ENCODE measurements at places on chromosomes 3 and 15. TPM values are rescaled to one million over a fixed set of nuclear protein-coding genes. Genes with fewer than 3 reads are reported as not detected.

GRCh38 chr3:185696039-185696438 lies 109.9 kb downstream of the SENP2 start:
- no peak overlapping the region for H3K4me3 ChIP-seq
- H3K27ac ChIP-seq = no peak overlapping the region
- DNase-seq = no peak
- peaks cover 22% of the 10 kb centered on the region for H3K4me1 ChIP-seq
- no peaks in the 10 kb centered on the region for H3K36me3 ChIP-seq

GRCh38 chr15:79943820-79944219 lies 27.2 kb downstream of the BCL2A1 start:
- H3K4me3 ChIP-seq = no peak overlapping the region
- DNase-seq = no peak
- no peaks in the 10 kb centered on the region for H3K36me3 ChIP-seq
- no peaks in the 10 kb centered on the region for H3K4me1 ChIP-seq
- no peak overlapping the region for H3K27ac ChIP-seq
- H3K27me3 ChIP-seq = no peaks in the 10 kb centered on the region

- H3K4me3 ChIP-seq = no peak overlapping the region
- no peak overlapping the region for H3K27ac ChIP-seq
- H3K4me1 ChIP-seq = peaks cover 12% of the 10 kb centered on the region
- DNase-seq = no peak
- peaks cover 37% of the 10 kb centered on the region for H3K27me3 ChIP-seq
Measured at GRCh38 chr15:28887339-28888174, 1.8 kb downstream of the APBA2 start.

LRRIQ4 gene
- total RNA-seq = not detected

ROPN1 gene
- total RNA-seq = 1.9 TPM

DNA sequence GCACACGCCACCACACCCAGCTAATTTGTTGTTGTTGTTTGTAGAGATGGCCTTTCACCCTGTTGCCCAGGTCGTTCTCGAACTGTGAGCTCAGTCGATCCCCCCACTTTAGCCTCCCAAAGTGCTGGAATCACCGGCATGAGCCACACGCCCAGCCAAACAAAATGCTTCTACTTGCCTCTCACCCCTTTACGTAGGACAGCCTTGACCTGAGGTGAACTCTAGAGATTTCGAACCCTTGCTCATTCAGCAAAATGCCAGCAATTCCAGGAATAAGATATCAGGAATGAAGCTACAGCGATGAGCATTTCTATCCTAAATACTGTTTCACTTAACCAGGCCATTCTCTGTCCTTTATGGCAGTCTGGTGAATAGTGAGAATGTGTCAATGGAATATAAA lies 135.0 kb downstream of the LRRK1 start:
- no peak overlapping the region for H3K27ac ChIP-seq
- no peak for DNase-seq
- H3K36me3 ChIP-seq = no peaks in the 10 kb centered on the region
- H3K4me1 ChIP-seq = no peaks in the 10 kb centered on the region
- no peaks in the 10 kb centered on the region for H3K27me3 ChIP-seq
- H3K4me3 ChIP-seq = no peak overlapping the region

- peak overlapping the region; percentile 98 for H3K27ac ChIP-seq
- peaks cover 62% of the 10 kb centered on the region for H3K4me1 ChIP-seq
- no peaks in the 10 kb centered on the region for H3K27me3 ChIP-seq
- H3K4me3 ChIP-seq = peak overlapping the region; percentile 58
- no peaks in the 10 kb centered on the region for H3K36me3 ChIP-seq
Measured at GRCh38 chr3:50336452-50337174, 4.0 kb downstream of the RASSF1 start.

DNA sequence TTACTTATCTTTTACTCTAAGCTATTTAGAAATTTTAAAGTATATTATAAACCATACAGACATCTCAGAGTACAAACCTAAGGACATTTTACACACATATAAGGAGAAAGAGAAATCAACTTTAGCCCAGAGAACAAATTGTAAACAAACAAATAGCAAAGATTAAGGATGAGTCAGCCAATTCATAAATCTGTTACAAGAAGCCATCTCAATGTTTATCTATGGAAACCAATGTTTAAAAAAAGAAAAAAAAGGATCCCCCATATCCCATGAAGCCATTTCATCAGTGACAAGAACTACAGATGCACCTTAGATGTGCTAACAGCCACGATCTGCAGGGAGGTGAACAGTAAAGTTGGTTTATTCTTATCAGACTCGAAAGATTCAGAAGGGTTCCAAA lies 437.1 kb downstream of the SHQ1 start:
- DNase-seq = no peak
- H3K27me3 ChIP-seq = no peaks in the 10 kb centered on the region
- peaks cover 19% of the 10 kb centered on the region for H3K4me1 ChIP-seq
- no peaks in the 10 kb centered on the region for H3K36me3 ChIP-seq
- no peak overlapping the region for H3K4me3 ChIP-seq

DNA sequence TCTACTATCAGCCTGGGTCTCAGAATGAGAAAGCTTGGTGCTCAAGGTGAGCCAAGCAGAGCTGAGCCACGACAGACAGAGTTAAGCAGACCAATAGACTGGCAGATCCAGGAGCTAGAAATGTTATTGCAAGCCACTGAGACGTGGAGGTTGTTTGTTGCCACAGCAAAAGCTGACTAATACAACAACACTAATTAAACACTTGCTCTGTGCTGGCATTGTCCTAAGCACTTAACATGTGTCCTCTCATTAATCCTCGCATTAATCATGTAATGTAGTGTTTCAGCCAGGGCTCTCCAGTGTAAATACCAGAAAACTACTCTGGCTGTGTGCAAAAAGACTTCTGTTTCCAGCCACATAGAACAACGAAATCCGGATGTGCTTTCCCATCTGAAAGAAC lies 11.6 kb upstream of the SPSB4 start:
- H3K36me3 ChIP-seq = no peaks in the 10 kb centered on the region
- no peak for DNase-seq
- H3K27me3 ChIP-seq = peaks cover 12% of the 10 kb centered on the region
- H3K27ac ChIP-seq = no peak overlapping the region

- H3K4me1 ChIP-seq = peaks cover 11% of the 10 kb centered on the region
- no peak overlapping the region for H3K27ac ChIP-seq
- DNase-seq = no peak
- no peaks in the 10 kb centered on the region for H3K36me3 ChIP-seq
- H3K4me3 ChIP-seq = no peak overlapping the region
Measured at GRCh38 chr3:133897547-133897946, 1.9 kb upstream of the RAB6B start.

- H3K27me3 ChIP-seq = no peaks in the 10 kb centered on the region
- H3K27ac ChIP-seq = no peak overlapping the region
- no peaks in the 10 kb centered on the region for H3K36me3 ChIP-seq
- no peak for DNase-seq
- H3K4me3 ChIP-seq = no peak overlapping the region
Measured at GRCh38 chr3:34012102-34012461, 213.7 kb downstream of the PDCD6IP start.

DNA sequence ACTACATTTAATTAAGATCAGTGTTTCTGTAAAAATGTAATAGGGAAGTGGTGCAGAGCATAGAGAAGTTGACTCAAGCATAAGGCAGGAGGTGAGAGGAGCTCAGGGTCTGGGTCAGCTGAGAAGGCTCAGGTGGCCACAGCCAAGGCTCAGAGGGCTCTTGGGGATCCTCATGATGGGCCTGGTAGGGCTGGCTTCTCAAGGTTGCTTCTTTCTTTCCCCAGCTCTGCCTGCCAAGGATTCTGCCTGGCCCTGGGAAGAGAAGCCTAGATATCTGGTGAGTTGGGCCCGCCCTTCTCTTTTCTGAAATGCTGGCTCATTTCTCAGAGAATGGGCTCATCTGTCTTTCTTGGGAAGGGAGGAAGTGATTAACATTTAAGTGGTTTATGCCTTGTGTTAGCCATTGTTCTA lies 6.5 kb downstream of the ZNF589 start:
- no peaks in the 10 kb centered on the region for H3K27me3 ChIP-seq
- no peak for DNase-seq
- H3K36me3 ChIP-seq = peaks cover 7% of the 10 kb centered on the region
- no peak overlapping the region for H3K4me3 ChIP-seq
- H3K4me1 ChIP-seq = no peaks in the 10 kb centered on the region

DNA sequence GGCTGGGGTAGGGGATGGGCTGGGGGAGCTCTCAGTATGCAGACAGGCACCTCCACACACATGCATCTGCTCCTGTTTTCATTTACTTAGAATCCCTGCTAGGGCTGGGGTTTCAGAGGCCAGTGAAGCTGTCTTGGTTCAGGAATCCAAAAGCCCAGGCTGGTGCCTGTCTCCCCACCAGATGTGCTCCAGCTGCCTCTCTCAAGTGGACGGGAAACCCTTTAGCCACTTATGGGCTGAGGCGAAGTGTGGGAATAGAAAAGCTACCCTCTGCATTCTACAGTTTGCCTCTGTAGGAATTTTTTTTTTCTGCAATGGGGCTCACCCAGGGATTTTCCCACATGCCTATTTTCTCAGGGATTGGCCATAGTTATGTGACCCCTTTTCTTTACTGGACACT lies 72.5 kb downstream of the ATP2B2 start:
- no peaks in the 10 kb centered on the region for H3K36me3 ChIP-seq
- no peak overlapping the region for H3K4me3 ChIP-seq
- H3K27me3 ChIP-seq = no peaks in the 10 kb centered on the region
- no peak for DNase-seq
- no peak overlapping the region for H3K27ac ChIP-seq

CGGBP1 gene
- 71.5 TPM for total RNA-seq

ABHD5 gene
- total RNA-seq = 36.2 TPM

STAB1 gene
- 71.3 TPM for total RNA-seq

DNA sequence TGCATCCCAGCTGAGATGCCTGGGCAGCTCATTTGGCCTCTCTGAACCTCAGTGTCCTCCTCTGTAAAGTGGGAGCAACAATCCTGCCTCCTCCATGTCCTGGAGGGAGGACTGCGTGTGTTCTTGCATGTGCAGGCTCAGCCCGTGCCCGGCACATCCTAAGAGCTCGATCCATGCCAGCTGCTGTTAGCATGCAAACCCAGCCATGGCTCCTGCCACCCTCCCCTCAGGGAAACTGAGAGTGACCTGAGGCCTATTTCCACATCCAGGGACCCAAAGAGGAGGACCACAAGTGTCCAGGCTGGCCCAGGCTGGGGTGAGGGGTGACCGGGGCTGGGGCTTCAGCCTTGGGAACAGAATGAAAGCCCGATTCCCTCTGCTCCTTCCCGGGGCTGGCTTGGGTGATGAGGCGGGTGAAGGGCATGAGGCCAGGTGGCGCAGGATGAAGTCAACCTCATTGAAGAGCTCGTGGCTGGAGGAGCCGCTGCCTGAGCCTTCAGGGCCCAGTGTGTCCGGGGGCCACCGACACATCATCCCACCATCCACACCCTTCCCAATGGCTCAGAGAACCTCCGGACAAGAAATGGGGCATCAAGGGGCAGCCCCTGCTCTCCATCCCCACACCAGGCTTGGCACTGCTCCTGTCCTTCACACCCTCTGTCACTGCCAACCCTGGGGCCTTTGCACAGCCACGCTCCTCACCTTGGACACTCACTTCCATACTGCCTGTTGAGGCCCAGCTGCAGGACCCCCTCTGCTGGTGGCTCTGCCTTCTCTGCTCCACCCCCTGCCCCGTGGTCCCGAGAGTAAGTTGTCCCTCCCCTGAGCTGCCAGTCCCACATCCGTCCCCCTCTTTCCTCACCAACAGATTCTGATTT lies 42.5 kb downstream of the ADAMTS7 start:
- H3K27me3 ChIP-seq = no peaks in the 10 kb centered on the region
- no peak overlapping the region for H3K4me3 ChIP-seq
- H3K27ac ChIP-seq = no peak overlapping the region
- no peaks in the 10 kb centered on the region for H3K36me3 ChIP-seq

DNA sequence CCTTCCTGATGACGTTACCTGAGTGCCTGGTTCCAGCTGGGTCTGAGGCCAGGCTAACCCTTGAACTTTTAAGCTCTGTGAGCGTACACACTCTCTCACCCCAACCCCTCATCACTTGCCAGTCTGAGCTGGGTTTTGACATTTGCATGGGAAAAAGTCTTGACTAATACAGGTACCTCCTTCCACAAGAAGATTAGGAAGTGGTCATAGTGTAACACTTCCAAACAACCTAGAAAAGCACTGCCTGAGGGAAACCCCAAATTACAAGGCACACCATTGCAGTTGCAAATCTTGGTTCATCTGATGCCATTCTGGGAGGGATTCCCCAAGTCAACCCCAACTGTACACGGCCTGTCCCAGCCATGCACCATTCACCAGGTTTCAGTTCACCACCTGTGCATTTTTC lies 499.8 kb downstream of the FOXP1 start:
- H3K36me3 ChIP-seq = no peaks in the 10 kb centered on the region
- no peaks in the 10 kb centered on the region for H3K27me3 ChIP-seq
- H3K4me3 ChIP-seq = no peak overlapping the region
- H3K4me1 ChIP-seq = peaks cover 17% of the 10 kb centered on the region

- H3K27ac ChIP-seq = peak overlapping the region; percentile 32
- H3K4me3 ChIP-seq = no peak overlapping the region
- H3K36me3 ChIP-seq = no peaks in the 10 kb centered on the region
- H3K27me3 ChIP-seq = no peaks in the 10 kb centered on the region
- H3K4me1 ChIP-seq = peaks cover 41% of the 10 kb centered on the region
- DNase-seq = no peak
Measured at GRCh38 chr3:23649448-23649847, 156.3 kb upstream of the UBE2E1 start.

TEX55 gene
- total RNA-seq = not detected

DNA sequence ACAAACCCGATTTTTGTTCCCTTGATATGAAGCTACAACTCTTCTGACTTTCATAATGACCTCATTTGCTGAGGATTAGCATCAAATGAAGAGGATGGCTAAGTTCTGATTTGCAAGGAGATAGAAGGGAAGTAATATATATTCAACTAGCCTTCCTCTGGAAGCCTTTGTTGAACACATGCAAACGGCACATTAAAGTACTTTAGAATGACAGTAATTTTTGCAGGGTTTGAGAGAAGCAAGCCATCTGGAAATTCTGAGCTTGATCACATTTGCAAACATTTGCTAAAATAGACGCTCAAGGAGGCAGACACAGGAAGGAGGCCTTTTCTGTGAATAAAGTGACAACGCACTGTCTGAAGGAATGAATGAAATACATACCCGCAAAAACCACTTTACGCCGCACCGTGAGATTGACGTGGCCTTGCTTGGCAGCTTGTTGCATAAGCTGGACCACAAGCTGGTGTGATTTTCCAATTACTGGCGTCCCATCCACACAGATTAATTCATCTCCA lies 657.2 kb downstream of the MAGI1 start:
- no peaks in the 10 kb centered on the region for H3K36me3 ChIP-seq
- DNase-seq = no peak
- no peak overlapping the region for H3K4me3 ChIP-seq
- no peaks in the 10 kb centered on the region for H3K4me1 ChIP-seq
- no peak overlapping the region for H3K27ac ChIP-seq

AADAC gene
- 0.95 TPM for total RNA-seq

DNA sequence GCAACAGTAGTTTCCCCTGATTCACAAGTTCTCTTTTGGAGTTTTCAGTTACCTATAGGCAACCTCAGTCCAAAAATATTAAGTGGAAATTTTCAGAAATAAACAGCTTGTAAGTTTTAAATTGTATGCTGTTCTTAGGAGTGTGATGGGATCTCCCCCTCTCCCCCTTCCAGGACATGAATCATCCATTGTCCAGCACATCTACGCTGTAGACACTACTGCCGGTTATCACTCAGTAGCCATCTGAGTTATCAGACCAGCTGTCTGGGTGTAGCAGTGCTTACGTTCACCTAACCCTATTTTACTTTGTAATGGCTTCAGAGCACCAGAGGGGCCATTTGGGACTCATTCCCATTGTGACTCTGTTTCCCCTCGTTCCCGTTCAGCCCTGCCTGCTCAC lies 96.7 kb upstream of the PLXNA1 start:
- no peak overlapping the region for H3K4me3 ChIP-seq
- H3K27me3 ChIP-seq = no peaks in the 10 kb centered on the region
- no peaks in the 10 kb centered on the region for H3K36me3 ChIP-seq
- H3K27ac ChIP-seq = no peak overlapping the region
- DNase-seq = no peak
- peaks cover 3% of the 10 kb centered on the region for H3K4me1 ChIP-seq

RASGRP1 gene
- 10.8 TPM for total RNA-seq

PLA2G4E gene
- not detected for total RNA-seq

TNNC1 gene
- 7.1 TPM for total RNA-seq

FOXB1 gene
- not detected for total RNA-seq
